ENCODE measurements at places on chromosomes 4 and X. TPM values are rescaled to one million over a fixed set of nuclear protein-coding genes. Genes with fewer than 3 reads are reported as not detected.

GRCh38 chr4:87071401-87071800, 136.6 kb downstream of the AFF1 start:
- no peak for ATAC-seq

GRCh38 chr4:159077702-159078495, 25.0 kb upstream of the RAPGEF2 start:
- ATAC-seq, result no peak

DNA sequence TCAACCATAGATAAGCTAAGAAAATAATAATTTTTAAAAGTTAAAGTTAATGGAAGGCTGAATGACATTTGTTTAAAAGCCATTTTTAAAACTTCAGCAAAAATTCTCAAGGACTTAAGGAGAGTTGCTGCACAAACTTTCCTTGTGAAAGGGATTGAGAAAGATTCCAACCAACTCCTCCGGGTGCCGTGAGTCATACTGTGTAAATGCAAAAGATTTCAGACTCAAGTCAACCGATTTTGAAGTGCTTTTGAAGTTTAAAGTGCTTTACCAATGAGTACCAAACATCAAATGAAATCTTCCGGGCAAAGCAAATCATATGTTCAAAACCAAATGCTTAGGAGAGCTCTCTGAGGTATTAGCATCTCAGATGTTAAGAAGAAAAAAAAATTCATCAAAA, 31.4 kb downstream of the VCX2 start:
- ATAC-seq, result no peak

- no peak for ATAC-seq
Observed at GRCh38 chr4:166311169-166311568, 438.1 kb downstream of the TLL1 start.

GRCh38 chr4:113945906-113946305, 33.5 kb downstream of the ARSJ start:
- ATAC-seq, result no peak

- no peak for ATAC-seq
Observed at GRCh38 chr4:1625600-1626138, 58.4 kb downstream of the FAM53A start.

DNA sequence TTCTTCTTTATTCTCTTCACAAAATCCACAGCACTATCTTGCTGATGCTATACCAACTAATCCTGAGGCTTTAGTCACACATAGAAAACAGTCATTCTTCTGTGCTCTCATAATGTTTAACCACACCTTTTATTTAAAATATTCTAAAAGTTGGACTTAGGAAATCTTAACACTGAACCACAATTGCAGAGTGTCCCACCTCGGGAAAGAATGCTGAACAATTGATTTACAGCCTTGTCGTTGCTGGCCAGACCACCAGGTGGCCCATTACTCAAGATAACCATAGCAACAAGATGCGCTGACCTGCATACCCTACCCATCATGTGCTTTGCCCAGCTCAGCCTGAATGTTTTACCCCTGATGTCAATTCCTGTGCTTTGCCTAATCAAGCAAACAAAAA, 100.8 kb downstream of the ARSJ start:
- ATAC-seq, result no peak

Gene PSAPL1
- not detected for total RNA-seq

Gene BMP3
- total RNA-seq, result 24.5 TPM

Gene CT45A3
- total RNA-seq, result not detected

Gene GPR82
- not detected for total RNA-seq

All from gastroesophageal sphincter (tissue), 4 donors.